ENCODE measurements at places on chromosomes 13 and 19.

- DNase-seq = no peak
Measured at GRCh38 chr13:44302940-44303575, 70.6 kb upstream of the SERP2 start.

DNA sequence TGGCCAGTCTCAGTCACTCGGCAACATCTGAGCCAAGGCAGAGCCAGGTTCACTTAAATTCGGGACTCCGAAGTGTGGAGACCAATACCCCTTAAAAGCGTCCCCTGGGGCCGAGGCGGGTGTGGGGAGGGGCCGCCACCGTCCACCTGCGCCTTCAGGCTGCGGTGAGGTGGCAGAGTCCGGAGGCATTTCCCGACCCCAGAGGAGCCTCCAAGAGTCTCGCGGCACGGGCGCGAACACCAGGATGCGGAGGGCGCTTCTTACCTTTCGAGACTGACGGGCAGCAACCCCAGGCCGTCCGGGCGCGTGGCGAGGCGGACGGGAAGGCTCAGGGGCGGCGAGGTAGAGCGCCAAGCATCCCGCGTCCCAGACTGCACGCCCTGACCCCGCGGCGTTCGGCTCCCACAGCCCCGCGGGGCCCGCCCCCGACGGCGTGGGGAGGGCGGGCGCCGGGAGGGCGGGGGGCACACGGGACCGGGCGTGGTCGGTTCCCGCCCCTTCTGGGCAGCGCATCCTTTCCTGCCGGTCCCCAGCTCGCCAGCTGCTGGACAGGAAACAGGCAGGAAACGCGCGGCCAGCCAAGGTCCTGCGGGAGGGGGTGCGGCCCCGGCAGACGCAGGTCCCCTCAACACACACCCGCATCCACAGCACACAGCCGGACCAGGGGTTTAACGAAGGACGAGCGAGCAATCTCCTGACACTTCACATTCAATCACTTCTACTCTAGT, at the start of gene THSD1:
Gene THSD1, minus strand, starts transcription at position 406 of the 728 bp plus-strand sequence. CDS start 3,572 bp downstream, outside the sequence.
- peak; percentile 44 for DNase-seq

GRCh38 chr19:16021796-16022195, 54.5 kb upstream of the TPM4 start:
- no peak for DNase-seq

GRCh38 chr13:93963266-93964145, 516.0 kb downstream of the DCT start:
- no peak for DNase-seq

DNA sequence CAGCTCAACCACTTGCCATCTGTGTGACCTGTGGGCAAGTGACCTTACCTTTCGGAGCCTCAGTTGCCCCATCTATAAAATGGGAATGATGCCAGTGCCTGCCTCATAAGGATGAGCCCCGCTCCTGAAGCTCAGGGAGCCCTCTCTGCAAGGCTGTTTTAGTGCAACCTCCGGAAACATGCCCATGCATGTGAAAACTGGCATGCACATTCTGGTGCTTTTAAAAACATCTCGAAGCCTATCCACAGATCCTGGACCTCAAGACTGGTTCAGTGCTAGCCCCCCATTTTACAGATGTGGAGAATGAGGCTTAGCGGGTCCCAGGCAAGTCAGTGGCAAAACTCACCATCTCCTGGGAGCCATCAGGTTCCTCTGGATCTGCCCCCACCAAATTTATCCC, 5.6 kb downstream of the CADM4 start:
- DNase-seq = no peak

GRCh38 chr13:61128850-61129645, 286.6 kb downstream of the PCDH20 start:
- DNase-seq = no peak

DNA sequence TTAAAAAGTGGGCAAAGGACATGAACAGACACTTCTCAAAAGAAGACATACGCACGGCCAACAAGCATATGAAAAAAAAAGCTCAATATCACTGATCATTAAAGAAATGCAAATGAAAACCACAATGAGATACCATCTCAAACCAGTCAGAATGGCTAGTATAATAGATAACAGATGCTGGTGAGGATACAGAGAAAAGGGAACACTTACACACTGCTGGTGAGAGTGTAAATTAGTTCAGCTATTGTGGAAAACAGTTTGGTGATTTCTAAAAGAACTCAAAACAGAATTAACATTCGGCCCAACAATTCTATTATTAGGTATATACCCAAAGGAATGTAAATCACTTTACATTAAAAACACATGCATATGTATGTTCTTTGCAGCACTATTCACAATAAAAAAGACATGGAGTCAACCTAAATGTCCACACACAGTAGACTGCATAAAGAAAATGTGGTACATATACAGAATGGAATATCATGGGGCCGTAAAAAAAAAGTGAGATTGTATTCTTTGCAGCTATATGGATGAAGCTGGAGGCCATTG, 1569.0 kb downstream of the OLFM4 start:
- DNase-seq = no peak

GRCh38 chr13:103007427-103007762, 58.8 kb downstream of the SLC10A2 start:
- no peak for DNase-seq

DNA sequence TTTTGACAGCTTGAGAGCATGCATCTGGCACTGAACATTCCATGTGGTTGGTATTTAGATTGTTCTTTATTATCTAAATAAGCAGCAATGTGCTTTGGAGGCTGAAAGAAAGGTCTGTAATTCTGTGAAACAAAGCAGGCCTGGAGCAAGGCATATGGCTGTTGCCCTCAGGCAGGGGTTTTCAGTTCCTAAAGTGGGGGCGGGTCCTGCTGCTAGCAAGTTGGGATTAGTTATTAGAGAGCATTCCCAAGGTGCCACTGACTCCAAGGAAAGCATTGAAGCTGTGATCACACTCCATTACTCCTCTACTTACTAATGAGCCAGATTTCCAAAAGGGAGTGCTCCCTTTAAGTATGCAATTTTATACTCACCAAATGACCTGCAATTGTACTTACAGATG, 432.2 kb downstream of the OLFM4 start:
- no peak for DNase-seq

DNA sequence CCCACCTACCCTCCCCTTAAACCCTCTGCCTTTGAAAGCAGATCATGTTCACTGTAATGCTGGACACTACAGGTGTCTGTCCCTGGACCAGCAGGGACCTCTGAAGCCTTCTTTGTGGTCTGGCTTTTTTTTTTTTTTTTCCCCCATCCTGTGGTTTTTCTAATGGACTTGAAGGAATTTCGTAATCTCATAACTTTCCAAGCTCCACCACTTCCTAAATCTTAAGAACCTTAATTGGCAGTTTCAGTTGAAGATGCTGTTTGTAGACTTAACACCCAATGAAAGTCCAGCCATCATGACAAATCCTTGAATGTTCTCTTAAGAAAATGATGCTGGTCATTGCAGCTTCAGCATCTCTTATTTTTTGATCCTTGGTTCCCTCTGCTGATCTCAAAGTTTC, 45.0 kb upstream of the LRCH1 start:
- DNase-seq = peak; percentile 68

- DNase-seq = no peak
Measured at GRCh38 chr13:59846845-59847620, 316.7 kb downstream of the DIAPH3 start.

DNA sequence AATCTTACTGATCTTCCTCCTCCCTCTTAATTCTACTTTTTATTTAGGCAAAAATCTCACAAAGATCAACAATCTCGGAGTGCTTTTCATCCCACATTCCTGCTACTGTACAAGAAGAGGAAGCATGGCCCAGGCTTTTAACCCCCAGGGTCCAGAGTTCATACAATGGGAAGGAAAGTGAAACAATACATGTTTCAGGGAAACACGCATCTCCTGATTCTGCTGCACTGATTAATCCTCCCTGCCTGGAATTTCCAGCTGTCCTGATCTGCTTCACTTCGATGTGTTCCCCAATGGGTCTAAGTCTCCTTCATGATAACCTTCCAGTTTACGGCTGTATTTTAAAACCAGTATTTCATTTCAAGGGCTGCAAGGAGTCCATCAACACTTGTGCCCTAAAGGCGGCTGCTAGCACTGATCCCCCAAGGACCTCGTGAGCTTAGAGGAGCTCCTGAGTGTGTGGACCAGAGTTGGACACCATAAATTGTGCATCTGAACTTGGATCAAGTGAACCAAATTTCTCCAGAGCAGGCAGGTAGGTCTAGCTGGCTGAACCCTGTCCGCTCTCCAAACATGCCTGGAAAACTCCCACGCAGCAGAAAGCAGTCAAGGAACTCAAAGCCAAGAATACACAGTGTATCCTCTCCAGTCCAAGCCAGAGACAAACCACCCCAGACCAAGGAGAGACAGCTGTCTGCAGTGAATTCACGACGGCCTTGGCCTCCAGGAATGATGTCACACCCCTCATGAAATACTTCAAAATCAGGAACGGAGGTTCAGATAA, 44.3 kb downstream of the COL4A1 start:
- DNase-seq = no peak

GRCh38 chr19:57267291-57267690, 13.0 kb upstream of the ZNF460 start:
- no peak for DNase-seq

GRCh38 chr13:50598338-50598737, 245.2 kb downstream of the DLEU7 start:
- DNase-seq = no peak

DNA sequence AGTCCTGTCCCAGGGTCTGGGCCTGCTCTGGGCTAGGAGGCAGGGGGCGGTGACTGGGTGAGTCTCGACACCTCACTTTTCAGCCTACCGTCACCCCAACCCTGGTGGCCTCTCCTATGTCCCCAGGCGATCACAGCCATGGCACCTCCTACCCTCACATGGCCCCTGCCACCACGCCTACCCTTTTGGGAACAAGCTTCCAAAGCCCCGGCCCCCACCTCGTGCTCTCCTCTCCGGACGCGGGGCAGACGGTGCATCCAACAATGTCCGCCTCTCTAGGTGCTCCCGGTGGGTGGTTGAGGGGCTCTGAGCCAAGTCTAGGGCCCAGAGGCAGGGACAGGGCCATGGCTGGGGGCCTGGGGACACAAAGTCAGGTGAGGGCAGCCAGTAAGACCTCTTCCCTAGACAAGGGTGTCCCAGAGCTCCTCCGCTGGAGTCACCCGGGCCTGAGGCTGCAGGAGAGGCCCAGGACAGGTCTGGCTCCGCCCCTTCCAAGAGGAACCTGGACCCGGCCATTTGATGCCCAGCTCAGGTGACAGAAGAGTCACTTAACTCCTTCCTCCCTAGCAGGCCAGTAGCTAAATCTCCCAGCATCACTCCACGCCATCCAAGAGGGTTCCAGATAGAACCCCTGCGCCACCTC, at the start of gene SYNE4:
Gene SYNE4, minus strand, starts transcription at position 478 of the 643 bp plus-strand sequence. Its CDS starts 132 bp downstream, at position 346.
- no peak for DNase-seq

GRCh38 chr19:33673996-33674625, 52.4 kb downstream of the CHST8 start:
- DNase-seq = no peak

- no peak for DNase-seq
Measured at GRCh38 chr13:78133511-78133910, 214.9 kb upstream of the EDNRB start.

DNA sequence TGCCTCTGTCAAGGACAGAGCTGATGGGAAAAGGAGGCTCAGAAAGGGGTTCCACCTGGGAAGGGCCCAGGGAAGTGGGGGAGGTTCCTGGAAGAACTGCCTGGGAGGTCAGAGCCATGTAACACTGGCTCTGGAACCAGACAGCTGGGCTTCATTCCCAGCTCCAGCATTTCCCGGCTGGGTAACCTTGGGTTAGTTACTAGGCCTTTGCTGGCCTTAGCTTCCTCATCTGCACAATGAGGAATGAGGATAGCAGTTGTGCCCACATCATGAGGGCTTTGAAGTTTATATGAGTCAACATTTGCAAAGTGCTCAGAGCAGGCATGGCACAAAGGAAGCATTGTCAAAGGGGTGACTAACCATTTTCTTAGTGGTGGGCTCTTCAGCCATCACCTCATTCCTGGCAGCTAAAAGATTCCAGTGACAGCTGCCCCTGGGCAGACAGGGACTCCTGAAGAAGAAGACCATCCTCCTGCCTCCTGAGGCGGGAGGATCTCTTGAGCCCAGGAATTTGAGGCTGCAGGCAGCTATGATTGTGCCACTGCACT, 1.7 kb upstream of the DNAJB1 start:
- DNase-seq = peak; percentile 22

DNA sequence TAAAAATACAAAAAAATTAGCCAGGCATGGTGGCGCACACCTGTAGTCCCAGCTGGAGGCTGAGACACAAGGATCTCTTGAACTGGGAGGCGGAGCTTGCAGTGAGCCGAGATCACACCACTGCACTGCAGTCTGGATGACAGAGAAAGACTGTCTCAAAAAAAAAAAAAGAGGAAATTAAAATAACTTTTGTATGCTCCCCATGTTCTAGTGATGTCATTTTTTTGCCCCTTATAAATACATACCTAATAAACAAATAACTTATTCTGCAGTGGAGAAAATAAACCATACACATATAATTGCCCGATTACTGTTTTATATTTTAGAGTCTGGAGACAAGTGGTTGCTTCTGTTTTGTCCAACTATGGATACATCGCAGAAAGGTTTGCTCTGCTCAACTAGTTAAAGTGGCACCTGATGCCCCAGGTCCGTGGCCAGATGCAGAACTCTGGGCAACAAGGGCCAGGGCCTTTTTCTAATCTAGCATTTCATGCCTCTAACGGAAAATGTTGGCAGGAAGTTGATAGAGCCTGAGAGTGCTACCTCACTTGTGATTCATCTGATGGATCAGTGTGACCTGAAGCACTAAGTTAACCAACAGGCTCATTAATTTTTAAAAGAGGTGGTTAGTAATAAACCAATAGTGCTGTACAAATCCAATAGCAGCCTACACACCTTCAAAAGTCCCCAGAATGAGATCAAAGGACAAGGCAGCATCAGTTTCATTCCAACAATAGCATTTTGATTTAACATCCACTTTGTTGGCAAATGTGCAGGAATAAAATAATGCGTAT, 18.8 kb downstream of the UBE2L5 start:
- no peak for DNase-seq

DNA sequence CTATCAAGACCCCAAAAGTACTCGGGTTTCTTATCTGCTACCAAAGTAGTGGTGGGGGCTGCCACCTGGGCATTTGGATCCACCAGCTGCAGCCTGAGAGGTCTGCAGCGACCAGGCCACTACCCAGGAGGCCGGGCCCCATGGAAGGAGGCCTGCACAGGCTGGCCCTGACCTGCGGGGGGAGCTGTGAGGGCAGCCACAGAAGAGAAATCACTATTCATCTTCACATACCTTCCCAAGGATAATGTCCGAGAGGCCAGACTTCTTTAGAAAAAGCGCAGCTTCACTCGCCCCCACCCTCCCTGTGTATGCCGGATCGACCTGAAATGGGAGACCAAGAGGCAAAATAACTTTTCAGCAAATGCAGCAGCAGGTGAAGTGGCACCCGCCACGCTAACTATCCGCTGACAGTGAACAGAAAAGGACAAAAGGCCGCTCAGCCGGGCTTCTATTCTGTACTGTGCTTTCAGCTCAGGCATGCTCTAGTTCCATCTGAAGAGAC, 30.1 kb downstream of the EPS15L1 start:
- DNase-seq = peak; percentile 53

Data from NB4 (cell line).